ENCODE measurements at places on chromosomes 7 and 10.

DNA sequence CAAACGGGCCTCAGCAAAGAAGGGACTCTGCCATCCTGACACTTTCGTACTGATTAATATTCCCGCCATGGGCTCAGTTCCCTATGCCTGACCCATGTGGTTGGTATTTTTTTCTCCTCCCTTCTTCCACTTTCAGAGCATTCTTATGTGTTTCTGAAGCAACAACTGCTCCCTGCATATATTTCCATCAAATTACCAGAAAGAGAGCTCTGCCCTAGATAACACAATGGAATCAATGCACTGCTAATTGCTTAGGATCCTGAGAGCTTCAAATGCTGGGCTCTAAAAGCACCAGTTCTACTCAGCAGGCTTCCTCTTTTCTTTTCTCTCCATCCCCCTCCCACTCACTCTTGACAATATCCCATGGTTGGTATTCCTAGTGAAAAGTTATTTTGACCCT is 5.3 kb downstream of the TECTB start:
- H3K4me1 ChIP-seq: no peaks in the 10 kb centered on the region
- H3K36me3 ChIP-seq: no peaks in the 10 kb centered on the region
- DNase-seq: no peak
- no peak overlapping the region for H3K27ac ChIP-seq

- no peaks in the 10 kb centered on the region for H3K4me1 ChIP-seq
- no peak overlapping the region for H3K27ac ChIP-seq
- no peaks in the 10 kb centered on the region for H3K27me3 ChIP-seq
These were observed 29.4 kb upstream of the TNRC18 start for GRCh38 chr7:5452937-5453540.

DNA sequence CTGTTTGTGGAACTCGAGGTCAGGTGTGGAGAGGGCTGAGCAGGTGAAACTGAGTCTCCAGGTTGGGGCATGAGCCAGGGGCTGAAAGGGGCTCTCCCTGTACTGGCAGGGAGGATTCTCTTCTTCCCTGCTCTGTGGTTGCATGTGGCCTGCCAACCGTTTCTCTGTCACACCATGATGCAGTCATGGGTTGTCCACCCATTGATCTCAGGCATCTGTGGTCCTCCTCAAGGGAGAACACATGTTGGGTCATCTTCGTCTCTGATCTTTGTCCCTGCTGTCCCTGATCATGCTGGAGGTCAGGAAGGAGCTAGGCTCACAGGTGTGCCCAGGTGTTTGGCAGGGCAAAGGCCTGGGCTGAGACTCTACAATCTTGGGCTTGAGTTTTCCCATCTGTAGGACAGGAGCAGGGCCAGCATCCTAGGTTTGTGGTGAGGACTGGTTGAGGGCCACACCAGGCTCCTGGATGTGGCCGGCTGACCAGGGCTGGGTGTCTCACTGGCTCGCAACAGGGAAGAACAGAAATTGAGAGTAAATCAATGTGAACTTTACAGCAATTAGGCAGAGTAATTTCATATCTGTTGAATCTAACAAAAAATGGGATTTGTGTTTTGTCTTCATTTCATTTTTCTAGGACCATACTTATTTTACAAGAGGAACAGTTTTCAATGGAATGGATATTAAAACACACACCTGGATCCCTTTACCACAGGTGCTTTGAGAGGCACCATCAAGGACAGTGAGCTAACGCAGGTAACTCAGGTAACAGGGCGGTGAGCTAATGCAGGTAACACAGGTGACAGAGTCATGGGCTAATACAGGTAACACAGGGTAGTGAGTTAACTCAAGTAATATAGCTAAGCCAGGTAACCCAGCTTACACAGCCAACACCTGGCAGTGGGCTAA is 58.5 kb upstream of the IGFBP3 start:
- H3K27ac ChIP-seq: peak overlapping the region; percentile 99
- DNase-seq: peak; percentile 43
- no peak overlapping the region for H3K4me3 ChIP-seq
- no peaks in the 10 kb centered on the region for H3K36me3 ChIP-seq
- no peaks in the 10 kb centered on the region for H3K27me3 ChIP-seq

GRCh38 chr10:133335246-133336117 is 1.2 kb downstream of the CALY start:
- no peaks in the 10 kb centered on the region for H3K4me1 ChIP-seq
- peak overlapping the region; percentile 56 for H3K4me3 ChIP-seq
- H3K27me3 ChIP-seq: peaks cover 52% of the 10 kb centered on the region
- peak; percentile 77 for DNase-seq

GRCh38 chr7:128838109-128838779 is 8.0 kb downstream of the FLNC start:
- no peak for DNase-seq
- no peak overlapping the region for H3K27ac ChIP-seq
- peaks cover 26% of the 10 kb centered on the region for H3K4me1 ChIP-seq
- peaks cover 73% of the 10 kb centered on the region for H3K36me3 ChIP-seq
